Left lung (tissue), 14 donors: ENCODE measurements at places on chromosomes 12 and 14. TPM values are rescaled to one million over a fixed set of nuclear protein-coding genes. Genes with fewer than 3 reads are reported as not detected.
A peak's percentile ranks its signal among the peaks of the same experiment; 100 is the strongest.

- DNase-seq = peak; percentile 62
These were observed 844 bp downstream of the GLTP start for GRCh38 chr12:109879351-109880042.

Gene EIF2B2
- polyA plus RNA-seq = 58.2 TPM

GRCh38 chr14:74867673-74868072, 8.3 kb downstream of the PROX2 start:
- DNase-seq = no peak

Gene TAOK3
- polyA plus RNA-seq = 45.6 TPM

DNA sequence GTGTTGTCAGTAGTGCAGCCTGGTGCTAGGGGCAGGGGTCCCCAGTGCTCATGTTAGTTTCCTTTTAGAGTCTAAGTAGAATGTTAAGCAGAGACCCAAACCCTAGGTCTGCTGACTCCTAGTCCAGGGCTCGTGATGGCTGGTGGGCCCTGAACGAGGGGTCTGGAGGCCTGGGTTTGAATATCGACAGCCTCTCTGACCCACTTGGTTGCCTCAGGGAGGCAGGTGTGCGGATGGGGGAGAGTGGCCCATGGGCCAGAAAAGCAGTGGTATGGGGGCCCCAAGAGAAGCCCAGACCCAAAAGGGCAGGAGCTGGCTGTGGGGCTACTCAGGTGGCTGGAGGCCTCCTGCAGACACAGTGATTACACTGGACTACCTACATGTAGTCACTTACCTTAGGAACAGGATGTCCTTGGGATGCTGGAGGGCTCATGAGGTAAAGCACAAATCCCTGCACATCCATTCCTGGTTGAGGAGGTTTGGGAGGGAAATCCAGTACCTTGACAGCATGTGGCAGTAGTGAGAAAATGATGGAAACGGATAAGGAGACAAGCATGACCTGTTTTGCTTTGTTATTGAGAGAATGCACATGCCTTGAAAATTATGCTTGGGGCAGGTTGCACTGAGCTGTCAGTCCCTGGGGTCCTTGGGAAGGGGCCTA, 1.7 kb upstream of the SLC25A29 start:
- DNase-seq = no peak

DNA sequence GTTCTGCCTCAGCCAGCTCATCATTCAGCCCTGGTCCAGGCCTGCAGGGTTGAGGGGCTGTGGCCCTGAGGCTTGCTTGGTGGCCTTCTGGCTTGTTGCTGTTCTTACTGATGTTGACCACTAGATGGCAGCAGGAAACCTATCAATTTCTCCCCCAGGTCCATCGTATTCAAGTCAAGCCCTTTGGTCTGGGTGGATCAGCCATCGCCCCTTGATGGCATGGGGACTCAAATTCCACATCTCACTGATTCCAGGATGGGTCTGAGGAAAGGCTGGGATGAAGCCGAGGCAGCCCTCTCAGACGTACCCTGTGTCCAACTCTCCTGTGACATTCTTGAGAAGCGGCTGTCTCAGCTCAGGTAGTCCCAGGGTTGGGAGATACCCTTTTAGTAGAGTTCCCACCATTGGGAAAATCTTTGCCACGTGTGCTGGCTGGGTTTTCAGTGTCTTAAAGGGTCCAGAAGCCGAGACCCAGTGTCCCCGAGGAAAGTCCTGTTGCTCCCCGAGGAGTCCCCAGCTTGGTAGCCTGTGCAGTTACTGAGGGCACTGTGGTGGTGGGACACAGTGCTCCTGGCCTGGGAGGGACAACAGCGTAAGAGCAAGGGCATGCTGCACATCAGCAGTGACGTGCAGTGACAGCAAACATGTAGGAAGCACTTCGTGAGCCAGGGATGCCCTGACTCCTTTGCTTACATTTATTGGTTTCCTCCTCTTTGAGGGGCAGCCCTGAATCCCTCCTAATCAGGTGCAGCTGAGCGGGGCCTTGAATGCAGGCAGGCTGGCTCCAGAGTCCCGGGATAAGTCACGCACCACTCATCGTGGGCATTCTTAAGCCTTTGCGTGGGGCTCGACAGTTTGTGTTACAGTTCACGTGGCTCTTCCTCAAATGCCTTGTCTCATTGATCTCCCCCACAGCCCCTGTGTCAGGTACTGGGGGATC, 58.6 kb downstream of the TSPAN9 start:
- DNase-seq = peak; percentile 85

- DNase-seq = peak; percentile 63
These were observed 17.6 kb upstream of the TRAF3 start for GRCh38 chr14:102759456-102760187.

- DNase-seq = peak; percentile 37
These were observed 259.1 kb downstream of the PCNX1 start for GRCh38 chr14:71166180-71166837.

DNA sequence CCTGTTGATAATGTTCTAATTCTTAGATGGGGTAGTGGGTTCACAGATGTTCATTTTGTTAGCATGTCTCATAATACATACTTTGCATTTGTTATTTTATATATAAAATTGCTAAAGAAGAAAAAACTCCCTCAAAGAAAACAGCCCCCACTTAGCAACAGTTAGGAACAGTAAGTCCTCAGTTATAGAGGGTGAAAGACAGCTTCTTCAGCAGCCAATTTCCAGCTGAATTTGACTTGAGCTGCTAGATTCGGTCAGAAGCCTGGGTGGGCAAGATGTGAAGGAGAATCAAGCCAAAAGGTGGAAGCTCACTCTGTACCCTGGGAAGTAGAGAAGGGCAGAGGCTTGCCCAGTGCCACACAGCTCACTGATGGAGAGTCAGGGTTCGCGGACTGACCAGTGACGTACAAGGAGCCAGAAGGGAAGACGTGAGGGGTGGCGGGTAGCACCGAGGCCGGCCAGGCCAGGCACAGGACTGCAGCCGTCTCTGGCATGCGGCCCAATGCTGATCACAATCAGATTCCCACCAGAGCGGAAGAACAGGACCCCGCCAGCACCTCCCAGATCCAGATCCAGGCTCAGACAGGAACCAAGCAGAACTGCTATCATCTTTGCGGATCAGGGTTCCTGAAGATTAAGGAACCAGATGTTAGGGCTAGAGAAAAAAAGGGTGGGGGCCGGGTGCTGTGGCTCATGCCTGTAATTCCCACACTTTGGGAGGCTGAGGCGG, 30.4 kb upstream of the VWF start:
- no peak for DNase-seq

Gene MLXIP
- polyA plus RNA-seq = 98.7 TPM

- DNase-seq = no peak
These were observed 3.8 kb upstream of the SIVA1 start for GRCh38 chr14:104749111-104749649.

- no peak for DNase-seq
These were observed 21.7 kb upstream of the NUP107 start for GRCh38 chr12:68665016-68665569.

DNA sequence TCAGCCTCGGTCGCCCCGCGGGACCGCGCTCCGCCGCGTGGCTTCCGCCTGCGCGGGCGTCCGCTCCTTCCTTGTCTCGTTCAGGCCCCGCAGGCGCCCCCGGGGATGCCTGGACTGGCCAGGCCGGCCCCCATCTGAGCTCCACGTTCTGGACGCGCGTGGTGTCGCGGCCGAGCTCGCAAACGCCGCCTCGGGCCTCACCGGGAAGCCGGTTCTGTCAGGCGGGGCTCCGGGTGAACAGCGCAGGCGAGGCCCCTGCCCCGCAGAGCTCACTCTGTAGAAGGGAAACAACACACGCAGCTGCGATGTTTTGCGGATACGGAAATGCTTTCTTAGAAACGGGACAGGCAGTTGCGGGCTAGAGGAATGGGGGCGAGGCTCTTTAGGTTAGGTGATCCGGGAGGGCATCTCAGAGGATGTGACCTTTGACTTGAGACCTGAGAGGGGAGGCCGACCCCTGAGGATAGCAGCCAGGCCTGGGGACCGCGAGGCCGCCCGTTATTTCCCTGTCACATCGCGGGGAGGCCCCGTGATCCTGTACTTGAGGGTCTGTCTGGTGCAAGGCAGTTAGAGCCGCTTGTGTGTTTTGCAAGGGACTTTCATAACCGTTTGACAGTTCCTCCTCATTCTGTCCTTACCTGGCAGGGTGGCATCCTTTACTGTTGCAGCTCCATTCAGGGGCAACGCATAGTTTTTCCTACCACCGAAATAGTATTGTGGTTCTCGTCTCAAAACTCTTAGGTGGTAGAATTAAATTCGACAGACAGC, 584 bp downstream of the VRK1 start:
- peak; percentile 77 for DNase-seq

DNA sequence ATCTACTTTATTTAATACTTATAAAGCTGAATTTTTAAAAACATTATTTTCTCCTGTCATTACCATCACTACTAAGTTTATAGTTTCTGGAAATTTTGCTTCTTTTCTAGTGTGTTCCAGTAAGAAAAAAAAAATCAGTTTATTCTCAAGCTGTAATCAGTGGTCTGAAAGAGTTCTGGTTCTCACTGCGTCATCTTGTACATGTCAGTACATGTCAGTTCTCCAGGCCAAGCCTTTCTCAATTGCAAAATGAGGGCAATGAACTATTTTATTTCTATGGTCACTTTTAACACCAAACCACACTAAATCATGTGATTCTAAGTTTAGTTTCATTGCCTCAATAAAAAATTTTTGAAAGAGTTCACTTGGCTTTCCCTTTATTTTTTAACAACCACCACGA, 468.9 kb upstream of the LRFN5 start:
- no peak for DNase-seq

DNA sequence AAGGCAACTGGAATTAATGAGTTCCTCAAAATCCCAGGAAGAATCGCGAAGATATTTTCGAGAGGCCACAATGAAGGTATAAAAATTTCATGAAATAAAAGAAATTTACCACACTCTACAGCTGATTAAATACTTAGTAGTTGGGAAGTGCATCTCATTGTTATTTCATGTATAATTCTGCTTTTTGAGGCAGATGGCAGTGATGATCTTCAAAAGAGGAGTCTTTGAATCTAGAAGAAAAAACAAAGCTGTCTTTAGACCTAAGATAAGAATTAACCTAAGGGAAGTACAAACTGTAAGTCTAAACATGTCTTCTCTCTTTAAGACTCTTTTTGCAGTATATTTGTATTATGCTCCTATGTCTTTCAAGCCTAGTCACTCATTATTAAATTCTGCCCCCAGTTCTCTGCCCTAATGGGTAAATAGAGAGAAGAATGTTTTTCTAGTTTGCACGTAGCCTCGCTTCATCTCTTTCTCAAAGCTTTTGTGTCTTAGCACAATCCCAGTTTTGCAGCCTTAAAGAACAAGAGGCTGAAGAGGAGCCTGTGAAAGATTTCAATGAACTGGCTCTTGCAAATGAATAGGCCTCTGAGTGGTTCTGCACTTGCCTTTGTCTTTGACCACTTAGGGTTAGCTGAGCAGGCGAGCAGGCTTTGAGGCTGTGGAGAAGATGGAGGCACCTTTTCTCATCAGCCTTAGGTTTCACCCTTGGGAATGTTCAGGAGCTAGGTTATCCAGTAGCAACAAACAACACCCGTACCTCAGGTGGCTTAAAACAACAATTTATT, 32.7 kb downstream of the CFAP54 start:
- DNase-seq = no peak

GRCh38 chr14:43983721-43984120, 523.4 kb downstream of the FSCB start:
- DNase-seq = no peak

GRCh38 chr12:83629931-83630330, 943.2 kb downstream of the TMTC2 start:
- DNase-seq = no peak

Gene GYS2
- polyA plus RNA-seq = not detected

DNA sequence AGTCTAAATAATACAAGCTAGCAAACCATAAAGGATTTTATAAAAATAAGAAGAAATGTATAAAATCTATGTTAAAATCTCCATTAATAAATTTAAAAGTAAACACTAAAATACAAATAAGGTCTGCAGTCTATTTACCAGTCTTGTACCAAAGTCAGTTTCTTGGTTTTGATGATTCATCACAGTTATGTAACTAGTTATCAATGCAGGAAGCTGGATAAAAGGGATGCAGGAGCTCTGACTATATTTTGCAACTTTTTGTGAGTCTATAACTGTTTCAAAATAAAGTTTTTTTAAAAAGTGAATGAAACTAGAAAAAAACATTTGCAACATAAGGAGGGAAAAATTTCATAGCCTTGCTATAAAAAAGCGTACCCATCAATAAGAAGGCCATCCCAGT, 151.5 kb downstream of the DERA start:
- DNase-seq = no peak
